Activated CD4-positive, CD25-positive, alpha-beta regulatory T cell treated with anti-CD3 and anti-CD28 coated beads, Interleukin-2, amount 50 U/mL, for 72 hours (primary cell): ENCODE measurements at places on chromosomes 16 and 17.

GRCh38 chr17:81959362-81960129, 1.4 kb downstream of the NOTUM start:
- peak; percentile 86 for DNase-seq

DNA sequence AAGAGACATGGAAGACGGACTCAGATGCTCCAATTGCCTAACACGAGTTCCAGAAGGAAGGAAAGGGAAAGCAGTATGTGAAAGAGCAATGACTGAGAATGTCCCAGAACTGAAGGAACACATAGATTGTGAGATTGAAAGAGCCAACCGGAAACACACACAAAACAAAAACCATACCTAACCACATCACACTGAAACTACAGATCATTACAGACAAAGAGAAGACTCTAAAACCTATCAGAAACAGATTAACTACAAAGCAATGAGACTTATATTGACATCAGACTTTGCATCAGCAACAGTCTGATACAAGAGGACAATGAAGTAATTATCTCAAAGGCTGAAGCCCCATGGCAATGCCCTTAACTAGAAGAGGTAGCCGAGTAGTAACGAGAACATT, 45.6 kb upstream of the CLEC18B start:
- DNase-seq: no peak

DNA sequence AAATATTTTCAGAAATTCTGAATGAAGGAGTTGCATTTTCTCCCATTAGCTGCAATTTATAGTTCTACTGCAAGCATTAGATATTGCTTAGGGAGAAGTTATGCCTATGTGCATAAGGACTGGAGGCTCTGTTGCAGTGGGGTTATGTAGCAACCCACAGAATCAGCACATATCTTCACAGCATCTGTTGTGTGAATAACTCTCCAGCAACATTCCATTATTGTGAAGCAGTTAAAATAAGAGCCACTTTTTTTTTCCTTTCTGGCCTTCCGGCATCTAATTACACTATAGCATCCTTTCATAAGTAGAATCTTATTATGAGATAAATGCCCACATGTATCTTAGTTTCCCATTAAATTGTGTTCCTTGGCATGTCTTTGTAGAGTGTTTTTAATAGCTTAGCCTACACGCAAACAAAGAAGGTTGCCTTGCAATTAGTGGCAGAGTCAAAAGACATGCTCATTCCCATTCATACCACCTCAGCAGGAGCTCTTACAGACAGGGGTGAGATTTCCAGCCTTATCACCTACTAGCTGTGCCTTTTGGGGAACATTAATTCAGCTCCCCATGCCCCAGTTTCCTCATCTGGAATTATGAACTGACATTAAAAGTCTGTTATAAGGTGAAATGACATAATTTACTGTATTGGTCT, 596.0 kb upstream of the GOT2 start:
- no peak for DNase-seq

DNA sequence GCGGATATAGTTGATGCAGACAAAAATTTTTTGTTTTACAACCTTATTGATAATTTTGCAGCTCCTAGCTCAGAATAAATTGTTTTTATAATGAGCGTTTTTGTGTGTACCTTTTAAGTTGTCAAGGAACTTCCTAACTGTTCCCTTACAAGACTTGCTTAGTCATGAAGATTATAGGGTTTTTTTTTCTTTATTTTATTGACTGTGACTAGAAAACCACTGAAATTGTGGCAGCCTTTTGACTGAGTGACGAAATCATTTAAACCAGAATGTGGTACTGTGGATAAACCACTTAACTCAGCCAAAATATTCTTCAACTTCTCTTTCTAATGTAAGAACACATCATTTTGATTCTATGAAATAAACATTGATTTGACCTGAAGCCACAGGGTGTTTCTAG, 40.8 kb upstream of the VPS4A start:
- DNase-seq: no peak

- DNase-seq: no peak
Measured at GRCh38 chr16:64094992-64095634, 1026.8 kb downstream of the CDH11 start.

GRCh38 chr17:63370696-63371095, 75.4 kb downstream of the CYB561 start:
- DNase-seq: no peak

- DNase-seq: no peak
Measured at GRCh38 chr16:60608971-60609370, 1427.3 kb downstream of the CDH8 start.

DNA sequence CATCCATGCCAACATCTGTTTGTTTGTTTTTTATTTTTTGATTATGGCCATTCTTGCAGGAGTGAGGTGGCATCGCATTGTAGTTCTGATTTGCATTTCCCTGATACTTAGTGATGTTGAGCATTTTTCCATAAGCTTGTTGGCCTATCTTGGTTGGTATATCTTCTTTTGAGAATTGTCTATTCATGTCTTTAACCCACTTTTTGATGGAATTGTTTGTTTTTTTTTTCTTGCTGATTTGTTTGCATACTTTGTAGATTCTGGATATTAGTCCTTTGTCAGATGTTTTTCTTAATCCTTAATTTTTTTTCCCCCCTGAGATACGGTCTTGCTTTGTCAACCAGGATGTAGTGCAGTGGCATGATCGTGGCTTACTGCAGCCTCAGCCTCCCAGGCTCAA, 43.0 kb downstream of the RNF135 start:
- DNase-seq: no peak

DNA sequence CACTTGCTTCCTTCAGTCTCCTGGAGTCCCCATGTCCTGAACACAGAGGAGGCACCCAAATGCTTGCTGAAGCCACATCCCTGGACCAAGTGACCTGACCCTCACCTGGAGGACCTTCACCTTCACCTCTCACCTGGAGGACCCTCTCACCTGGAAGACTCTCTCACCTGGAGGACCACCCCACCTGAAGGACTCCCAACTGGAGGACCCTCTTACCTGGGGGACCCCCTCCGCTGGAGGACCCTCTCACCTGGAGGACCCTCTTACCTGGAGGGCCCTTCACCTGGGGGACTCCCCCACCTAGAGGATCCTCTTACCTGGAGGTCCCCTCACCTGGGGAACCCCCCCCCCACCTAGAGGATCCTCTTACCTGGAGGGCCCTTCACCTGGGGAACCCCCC, 573 bp upstream of the CDK10 start:
- DNase-seq: no peak

DNA sequence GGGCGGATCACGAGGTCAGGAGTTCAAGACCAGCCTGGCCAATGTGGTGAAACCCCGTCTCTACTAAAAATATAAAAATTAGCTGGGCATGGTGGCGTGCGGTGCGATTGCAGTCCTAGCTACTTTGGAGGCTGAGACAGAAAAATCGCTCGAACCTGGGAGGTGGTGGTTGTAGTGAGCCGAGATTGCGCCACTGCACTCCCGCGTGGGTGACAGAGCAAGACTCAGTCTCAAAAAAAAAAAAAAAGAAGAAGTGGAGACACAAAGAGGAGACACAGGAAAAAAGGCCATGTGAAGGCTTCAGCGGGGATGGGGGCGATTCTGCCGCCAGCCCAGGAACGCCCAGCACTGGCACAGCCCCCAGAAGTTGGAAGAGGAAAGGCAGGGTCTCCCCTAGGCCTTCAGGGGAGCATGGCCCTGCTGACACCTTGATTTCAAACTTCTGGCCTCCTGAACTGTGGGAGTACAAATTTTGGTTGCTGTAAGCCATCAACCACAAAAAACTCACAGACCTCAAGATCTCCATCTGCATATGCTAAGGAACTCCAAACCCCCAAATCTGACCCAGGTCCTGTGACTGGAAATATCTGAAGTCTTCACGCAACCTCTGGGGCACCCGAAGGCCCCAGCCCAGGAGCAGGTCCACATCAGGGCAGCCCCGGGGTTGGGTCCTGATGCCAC, 7.0 kb downstream of the SGSH start:
- DNase-seq: no peak

DNA sequence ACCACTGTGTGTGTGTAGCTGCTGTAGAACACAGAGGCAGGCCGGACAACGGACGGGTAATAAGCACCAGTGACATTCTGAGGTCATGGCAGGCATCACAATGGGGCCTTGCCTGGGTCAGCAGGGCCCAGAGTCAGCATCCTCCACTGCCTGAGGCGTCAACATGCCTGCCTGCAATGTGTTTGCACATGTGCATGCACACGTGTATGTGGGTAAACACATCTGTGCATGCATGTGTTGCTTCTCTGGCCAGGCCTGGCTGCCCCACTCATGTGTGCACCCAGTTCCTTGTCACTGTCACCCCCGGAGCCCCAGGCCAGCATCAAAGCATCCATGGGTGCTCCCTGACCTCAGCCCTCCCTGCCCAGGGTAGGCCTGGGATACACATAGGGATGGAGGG, 43.3 kb downstream of the LGALS9 start:
- no peak for DNase-seq

- DNase-seq: no peak
Measured at GRCh38 chr17:77098884-77099545, 41.8 kb upstream of the SEC14L1 start.

DNA sequence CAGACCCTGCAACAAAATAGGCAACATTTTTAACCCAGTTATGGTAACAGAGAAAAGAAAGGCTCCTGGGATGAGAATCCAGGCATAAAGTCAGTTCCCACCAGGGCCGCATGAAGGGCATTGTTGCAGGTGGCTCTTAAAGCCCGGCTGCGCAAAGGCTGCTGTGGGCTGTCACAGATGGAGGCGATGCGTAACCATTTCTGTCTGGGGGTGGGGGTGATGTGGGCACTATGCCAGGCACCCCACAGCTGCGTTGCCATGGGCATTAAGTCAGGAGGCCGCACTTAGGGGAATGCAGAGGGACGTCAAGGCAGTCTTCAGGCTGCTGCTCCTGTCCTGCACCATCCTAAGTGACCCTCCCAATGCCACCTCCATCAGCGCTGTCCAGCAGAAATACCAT, 228.4 kb downstream of the CPPED1 start:
- no peak for DNase-seq

DNA sequence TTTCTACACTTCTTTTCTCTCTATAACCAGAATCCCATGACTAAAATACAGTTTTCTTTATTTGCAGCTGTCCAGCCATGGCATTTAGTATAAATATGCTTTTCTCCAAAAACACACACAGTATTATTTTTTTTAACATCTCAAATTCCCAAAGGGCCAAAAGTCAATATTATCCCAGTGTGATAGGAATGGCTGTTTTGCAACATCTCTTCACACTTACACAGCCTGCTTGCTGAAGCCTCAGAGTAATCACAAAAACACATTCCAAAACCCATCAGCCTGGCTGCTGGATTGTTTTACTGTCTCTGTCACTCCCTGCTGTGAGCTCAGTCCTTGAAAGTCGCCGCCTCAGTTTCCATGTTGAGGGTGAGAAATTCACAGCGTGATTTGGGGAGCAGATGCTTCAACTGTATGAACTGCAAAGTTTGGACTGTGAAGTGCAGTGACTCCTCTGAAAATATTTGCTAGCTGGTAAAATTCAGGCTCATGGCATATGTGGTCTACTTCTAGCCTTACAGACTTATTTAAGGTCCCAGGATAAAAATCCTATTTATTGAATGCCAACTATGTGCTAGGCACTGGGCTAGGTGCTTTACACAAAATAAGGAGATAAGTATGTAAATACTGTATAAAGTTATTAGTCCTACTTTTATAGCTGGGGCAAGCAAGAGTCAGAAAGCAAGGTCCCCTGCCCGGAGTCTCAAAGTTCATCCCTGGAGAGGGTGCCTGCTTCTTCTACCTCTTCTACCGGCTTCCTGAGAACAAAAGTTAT, 116.5 kb downstream of the SOCS1 start:
- DNase-seq: no peak

- DNase-seq: no peak
Measured at GRCh38 chr16:11612665-11613025, 25.9 kb upstream of the LITAF start.

GRCh38 chr16:56591377-56592060, 2.2 kb downstream of the MT3 start:
- no peak for DNase-seq

- no peak for DNase-seq
Measured at GRCh38 chr16:87424266-87424665, 32.1 kb downstream of the MAP1LC3B start.

DNA sequence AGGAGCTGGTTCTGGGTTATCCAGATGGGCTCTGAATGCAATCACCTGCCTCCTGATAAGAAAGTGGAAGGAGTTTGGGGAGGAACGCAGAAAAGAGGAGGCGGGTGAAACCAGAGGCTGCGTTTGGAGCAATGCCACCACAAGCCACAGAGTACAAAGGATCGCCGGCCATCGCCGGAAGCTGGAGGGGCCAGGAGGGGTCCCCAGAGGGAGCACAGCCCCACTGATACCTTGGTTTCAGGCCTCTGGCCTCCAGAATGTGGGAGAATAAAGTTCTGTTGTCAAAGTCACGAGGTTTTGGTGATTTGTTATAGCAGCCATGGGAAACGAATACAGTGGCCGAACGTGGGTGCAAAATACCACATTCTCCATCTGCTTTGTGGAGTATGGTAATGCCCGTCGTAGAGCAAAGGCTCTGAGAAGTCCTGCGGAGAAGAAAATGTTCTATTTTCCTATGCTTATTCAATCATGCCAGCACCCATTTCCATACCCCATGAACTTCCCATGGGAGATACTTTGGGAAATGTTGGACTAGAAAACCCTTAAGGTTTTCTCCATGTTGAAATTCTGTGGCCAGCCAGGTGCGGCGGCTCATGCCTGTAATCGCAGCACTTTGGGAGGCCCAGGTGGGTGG, 51.4 kb downstream of the ZDHHC7 start:
- no peak for DNase-seq

DNA sequence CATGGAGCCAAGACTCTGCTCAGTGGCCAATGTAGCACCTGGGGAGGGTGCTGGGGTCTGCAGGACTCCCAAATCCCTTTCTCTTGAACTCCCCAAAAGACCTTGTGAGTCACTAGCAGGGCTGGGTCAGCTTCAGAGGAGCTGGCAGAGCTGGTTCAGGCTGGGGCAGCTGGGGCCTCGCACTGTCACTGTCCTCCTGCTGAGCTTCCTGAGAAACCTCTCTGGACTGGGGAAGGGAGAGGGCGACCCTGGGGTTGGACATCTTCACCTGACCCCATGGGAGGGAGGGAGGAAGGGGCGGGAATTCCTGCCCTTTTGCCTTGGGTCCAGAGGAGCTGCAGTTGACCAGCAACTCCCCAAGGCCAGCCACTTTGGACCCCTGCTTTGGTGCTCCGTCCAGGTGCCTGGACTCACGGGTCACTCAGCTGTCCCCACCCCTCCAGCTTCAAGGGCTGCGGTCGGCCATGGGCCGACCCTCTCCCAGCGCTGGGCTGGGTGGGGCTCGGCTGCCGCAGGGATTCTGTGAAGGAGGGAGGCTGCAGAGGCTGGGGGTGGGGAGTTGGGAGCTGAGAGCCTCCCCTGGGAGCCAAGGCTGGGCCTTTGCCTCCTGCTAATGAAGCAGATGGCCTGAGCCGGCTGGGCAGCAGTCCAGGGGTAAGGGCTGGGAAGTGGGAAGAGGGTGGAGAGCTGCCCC, 9.2 kb downstream of the FMNL1 start:
- no peak for DNase-seq
